ENCODE measurements at places on chromosomes 7 and 10.

DNA sequence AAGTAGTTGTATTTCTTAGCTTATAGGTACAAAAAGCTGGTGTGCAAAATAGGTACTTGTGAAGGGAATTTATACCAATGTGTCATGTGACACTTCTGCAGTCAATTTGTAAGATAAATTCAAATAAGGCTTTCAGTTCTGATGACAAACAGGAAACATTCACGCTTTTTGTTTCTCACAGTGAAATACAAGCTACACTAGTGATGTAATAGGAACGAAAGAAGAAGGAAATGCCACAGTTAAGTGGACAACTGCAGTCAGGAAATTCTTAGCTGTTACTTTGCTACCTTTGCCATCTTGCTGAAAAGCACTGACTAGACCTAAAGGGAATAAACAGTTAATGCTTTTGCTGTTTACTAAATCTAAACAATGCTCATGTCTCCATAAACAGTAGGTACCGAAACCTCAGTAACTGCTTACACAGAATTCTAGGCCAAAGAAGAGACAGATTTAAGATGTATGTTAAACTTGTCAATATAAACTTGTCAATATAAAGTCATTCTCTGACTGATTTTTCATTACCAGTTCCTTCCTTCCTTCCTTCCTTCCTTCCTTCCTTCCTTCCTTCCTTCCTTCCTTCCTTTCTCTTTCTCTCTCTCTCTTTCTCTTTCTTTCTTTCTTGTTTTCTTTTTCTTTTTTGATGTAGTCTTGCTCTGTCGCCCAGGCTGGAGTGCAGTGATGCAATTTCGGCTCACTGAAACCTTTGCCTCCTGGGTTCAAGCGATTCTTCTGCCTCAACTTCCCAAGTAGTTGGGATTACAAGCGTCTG, 10.1 kb downstream of the OTUD1 start:
- no peak for DNase-seq

DNA sequence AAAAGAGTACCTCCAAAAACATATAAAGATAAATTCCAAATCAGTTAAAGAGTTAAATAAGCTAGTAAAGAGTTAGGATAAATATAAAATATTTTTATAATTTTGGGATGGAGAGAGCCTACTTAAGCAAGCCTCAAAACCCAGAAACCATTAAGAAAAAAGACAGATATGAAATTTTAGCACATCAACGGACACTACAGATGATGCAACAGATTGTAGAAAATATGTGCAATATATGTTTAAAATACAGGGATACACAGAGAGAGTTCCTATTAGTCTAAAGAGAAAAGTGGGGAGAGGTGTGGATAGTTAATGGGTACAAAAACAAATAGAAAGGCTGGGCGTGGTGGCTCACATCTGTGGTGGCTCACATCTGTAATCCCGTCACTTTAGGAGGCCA, 23.6 kb upstream of the USP54 start:
- DNase-seq, result no peak

DNA sequence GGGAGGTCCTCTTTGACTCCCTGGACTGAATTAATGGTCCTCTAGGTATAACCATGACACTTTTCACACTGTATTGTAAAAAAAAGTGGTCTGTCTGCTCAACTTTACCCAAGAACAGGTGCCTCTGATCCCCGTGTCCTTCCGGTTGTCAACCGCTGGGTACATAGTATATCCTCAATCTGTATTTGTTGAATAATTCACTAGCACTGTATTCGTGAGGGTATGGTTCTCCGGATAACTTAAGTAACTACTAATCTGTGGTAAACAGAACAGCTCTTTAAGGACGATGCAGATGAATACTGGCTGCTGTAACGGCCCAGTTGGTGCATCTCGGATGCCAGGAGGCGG, 472 bp upstream of the ADAM22 start:
- DNase-seq, result no peak

- no peak for DNase-seq
These were observed 199.7 kb upstream of the FRMD4A start for GRCh38 chr10:14530465-14530864.

- no peak for DNase-seq
These were observed 16.6 kb downstream of the BAG3 start for GRCh38 chr10:119667562-119668328.

DNA sequence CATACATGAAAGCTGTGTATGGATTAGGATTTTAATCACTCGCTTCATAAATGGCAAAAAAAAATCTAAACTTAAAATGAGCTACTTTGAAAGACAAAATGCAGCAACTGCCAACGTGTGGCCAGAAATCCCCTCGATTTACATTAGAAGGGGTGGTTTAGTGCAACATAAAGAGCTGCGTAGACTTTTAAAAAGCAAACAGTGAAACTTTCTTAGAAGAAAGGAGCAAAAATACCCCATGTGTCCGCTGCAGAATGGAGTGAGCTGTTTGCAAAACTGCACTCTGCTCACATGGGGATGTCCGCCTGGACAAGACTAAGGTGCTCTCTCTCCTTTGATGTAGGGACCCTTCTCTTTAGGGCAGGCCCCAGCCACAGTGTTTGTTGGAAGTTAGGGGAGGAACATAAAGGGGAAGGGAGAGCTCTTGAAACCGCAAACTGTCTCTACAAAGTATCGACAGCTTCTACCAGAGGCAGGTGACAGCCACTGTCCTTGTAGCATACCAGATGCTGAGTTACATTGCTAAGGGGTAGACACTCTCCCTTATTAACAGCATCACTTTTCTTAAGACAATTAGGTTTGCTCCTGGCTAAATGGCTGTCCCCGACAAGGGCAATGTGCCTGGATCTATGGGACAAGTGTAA, 528.1 kb downstream of the KCNMA1 start:
- no peak for DNase-seq

DNA sequence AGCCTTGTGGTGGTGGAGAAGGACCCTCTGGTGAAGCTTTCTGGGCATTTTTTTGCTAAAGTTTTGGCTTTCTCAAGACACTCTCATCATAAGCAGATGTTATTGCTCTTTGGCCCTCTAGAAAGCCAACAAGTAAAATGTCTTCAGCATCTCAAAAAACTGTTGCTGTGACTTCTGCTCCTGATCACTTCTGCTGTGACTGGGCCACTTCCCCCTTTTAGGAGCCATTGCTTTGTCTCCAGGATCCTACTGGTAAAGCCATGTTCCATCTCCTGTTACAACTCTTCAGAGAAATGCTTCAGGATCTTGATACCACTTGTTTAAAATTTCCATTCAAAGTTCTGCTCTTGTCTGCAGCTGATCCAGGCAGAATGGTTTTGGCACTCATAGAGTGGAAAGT, 10.9 kb downstream of the PARP12 start:
- DNase-seq, result no peak

All from stimulated activated CD8-positive, alpha-beta memory T cell treated with anti-CD3 and anti-CD28 coated beads, Interleukin-7, amount 100 ng/mL, for 1 hour (primary cell).